CD4-positive, alpha-beta T cell treated with Interferon alpha-2 for 1 hour (primary cell): ENCODE measurements at places on chromosomes 16 and 17.

GRCh38 chr17:14308636-14308964, 7.7 kb downstream of the HS3ST3B1 start:
- no peak for DNase-seq

DNA sequence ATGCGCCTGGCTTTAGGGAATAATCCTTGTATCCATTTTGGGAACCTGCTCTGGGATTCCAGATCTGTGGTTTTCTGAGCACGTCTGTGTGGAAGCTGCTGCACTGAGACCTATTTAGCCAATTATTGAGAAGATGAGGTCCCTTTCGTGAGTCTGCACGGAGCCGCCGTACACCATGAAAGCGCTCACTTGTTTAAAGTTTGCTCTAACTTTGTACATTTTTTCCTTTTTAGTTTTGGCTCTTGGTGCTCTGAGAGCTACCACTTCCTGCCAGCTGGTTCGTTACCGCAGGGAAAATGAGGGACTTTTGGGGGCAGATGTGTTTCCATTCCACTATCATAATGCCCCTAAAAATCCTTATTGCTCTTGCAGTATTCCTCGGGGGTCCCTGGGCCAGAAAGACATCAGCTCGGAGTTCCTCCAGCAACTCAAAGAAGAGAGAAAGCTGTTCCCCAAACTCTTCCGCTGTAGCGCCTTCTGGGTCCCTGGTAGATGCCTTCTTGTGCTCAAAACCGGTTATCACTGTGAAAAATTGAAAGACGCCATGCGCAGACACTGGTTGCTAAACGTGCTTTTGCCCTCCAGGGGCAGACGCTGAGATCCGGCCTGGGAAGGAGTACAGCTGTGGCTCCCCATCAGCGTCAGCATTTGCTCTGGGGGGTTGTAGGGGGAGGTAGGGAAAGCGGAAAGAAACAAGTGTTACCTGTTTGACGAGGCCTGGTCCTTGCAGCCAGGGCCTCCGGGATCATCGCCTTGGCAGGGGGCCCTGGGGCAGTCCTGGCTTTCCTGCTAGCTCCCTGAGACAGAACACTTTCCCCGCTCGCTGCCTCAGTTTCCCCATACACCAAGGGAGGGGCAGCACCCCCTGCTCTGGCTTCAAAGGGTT, 238.1 kb downstream of the MRTFB start:
- peak; percentile 29 for DNase-seq

GRCh38 chr16:56303066-56303715, 111.9 kb downstream of the GNAO1 start:
- DNase-seq, result no peak

DNA sequence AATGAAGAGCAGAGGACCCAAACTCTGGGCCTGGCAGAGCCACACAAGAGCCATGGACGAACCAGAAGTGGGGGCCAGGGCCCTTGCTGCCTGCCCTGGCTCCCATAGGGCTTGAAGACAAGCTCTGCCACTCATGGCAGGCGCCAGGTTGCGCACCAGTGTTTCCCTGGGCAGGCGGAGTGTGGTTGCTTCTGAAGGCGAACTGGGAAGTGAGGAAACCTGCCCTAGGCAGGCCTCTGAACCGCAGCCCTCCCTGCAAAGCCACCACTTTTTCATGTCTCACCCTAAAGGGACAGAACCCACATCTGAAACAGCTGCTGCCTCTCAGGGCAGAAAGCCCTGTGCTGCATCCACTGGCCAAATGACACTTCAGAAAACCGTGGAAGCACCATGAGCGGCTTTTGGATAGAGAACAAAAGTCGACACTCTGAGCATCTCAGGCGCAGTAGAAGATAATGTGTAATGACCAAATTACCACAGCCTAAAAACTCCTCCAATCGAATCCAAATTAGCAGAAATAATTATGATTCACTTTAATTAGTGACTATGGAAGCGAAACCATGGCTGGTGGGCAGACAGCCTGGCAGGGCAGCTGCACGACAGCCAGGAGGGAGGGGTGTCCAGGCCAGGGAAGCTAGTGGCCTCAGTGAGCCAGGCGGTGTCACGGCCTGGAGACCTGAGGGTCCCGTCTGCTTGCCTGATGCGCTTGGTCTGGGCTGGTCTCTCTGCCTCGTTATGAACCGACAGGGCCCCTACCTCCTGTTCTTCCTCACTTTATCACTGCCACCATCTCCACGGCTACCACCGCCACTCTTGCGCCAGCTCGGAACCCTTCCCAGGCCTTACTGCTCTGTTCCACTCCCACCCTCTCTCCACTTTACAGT, 59.1 kb downstream of the PRMT7 start:
- DNase-seq, result peak; percentile 25

- no peak for DNase-seq
Observed at GRCh38 chr16:51431517-51432241, 280.6 kb upstream of the SALL1 start.

DNA sequence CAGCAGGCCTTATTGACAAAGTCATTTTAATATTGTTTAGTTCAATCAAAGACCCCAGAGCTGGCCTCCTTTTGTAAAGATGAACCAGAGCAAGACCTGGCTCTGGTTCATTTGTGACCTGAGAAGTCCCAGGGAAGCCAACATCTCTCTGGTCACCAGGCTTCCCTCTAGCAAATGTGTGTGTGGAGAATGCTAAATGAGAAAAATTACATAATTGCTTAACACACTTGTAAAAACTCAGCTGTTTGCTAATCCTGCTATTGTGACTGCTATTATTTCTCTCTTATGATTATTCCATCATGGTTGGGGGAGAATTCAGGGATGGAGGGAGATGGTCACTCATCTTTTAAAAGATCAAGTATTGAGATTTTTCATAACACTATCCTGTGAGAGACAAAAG, 94.3 kb upstream of the CLEC3A start:
- no peak for DNase-seq

DNA sequence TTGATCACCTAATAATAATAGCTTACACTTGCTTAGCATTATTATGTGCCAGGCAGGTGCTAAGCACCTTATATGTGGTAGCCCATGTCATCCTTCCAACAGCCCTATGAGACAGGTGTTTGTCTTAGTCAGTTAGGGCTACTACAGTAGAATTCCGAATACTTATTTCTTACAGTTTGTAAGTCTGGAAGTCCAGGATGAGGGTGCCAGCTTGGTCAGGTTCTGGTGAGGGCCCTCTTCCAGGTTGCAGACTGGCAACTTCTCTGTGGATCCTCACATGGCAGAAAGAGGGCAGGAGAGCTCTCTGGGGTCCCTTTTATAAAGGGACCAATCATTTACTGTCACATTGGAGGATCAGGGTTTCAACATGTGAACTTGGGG, 19.6 kb upstream of the MYH10 start:
- DNase-seq, result no peak

DNA sequence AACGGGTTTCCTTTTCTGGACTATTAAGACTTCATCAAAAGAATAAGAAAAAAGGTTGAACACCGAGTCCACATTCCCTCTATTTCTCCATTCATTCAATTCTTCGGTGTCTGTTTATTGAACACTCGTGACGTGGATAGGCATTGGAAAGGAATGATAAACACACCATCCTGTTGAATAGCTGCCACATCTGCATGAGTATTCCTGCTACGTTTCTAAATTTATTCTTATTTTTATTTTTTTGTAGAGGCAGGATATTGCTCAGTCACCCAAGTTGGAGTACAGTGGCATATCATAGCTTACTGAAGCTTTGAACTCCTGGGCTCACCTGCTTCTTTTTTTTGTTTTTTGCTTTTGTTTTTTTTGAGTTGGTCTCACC, 80.8 kb upstream of the CIBAR2 start:
- DNase-seq, result no peak

DNA sequence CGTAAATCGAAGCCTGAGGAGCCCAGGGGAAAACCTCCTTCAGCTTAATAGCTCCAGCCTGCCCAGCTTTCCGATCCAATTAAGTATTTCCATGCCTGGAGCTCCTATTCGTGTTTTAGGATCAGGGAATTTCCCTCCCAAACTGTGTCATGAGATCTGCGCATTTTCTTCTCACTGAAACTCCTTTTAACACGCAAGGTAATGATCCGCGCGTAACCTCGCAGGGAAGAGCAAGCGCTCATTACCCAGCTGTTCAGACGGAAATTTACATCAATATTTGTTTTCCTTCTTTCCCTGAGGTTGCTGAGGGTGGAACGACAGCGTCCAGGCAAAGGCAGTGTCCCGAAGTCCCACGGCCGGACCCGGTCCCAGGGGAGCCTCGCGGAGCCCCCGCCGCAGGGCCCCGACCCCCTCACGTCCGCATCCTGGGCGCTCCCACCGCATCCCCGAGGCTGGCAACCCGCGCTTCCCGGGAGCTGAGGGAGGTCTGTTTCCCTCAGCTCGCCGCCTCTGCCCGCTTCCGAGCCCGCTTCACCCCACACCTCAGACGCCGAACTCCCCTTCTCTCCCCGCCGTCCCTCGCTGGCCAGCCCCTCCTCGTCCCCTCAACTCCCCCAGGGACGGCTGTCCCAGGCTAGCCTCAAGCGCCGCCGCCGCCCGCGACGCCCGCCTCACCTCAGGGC, 415 bp downstream of the ABCA5 start:
- no peak for DNase-seq

DNA sequence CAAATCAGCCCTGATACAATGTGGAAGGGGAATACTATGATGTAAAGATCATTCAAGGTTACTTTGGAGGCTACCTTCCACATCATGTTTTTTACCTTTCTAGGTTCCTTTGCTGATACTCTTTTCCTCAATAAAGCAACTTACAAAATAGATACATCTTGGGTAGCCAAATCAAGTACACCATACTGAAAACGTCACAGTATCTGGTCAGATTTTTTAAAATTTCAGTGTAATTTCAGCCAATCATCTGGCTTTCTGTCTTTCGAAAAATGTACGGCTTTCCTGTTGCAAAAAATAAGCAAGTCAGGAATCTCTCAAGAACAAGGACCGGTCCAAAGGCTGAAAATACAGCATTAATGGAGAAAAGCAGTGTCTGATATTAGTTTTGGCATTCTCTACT, 15.6 kb upstream of the MED13 start:
- DNase-seq, result no peak

- DNase-seq, result no peak
Observed at GRCh38 chr16:78538919-78539318, 439.5 kb downstream of the WWOX start.

DNA sequence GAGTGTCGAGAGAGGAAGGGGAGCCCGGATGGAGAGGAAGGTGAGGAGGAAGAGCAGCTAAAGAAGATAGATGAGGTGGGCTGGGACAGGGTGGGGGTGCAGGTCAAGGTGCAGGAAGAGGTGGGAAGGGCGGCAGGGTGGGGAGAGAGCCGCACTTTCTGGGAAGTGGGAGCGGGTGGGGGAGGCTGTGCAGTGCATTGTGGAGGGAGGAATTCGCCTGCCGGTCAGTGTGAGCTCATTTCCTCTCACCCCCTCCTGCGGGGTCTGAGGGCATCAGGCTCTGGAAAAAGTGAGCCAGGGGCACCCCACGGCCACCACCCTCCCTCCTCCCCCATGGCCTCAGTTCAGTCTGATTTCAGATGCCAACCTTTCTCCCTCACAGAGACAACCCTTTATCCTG, 2.5 kb upstream of the ARHGAP23 start:
- DNase-seq, result no peak

DNA sequence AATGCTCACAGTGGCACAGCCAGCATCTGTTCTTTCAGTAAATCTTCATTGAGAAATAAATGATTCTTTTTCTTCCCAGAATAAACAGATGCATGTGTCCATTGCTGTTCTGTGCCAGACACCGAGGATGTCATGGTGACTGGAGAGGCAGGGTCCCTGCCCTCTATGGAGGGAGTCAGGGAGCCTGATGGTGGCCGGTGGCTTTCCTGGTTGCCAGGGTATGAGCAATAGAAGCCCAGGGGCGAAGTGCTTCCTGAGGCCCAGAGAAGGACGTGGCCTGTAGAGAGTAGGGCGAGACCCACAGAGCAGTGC, 29.9 kb upstream of the NUDT16L1 start:
- no peak for DNase-seq

GRCh38 chr17:51029568-51030463, 90.9 kb downstream of the SPAG9 start:
- DNase-seq, result peak; percentile 73

- DNase-seq, result no peak
Observed at GRCh38 chr16:30722443-30722842, 23.5 kb downstream of the SRCAP start.

- no peak for DNase-seq
Observed at GRCh38 chr16:85220125-85220839, 108.0 kb upstream of the CIBAR2 start.

- DNase-seq, result no peak
Observed at GRCh38 chr17:28446716-28447395, 26.6 kb upstream of the SLC13A2 start.

DNA sequence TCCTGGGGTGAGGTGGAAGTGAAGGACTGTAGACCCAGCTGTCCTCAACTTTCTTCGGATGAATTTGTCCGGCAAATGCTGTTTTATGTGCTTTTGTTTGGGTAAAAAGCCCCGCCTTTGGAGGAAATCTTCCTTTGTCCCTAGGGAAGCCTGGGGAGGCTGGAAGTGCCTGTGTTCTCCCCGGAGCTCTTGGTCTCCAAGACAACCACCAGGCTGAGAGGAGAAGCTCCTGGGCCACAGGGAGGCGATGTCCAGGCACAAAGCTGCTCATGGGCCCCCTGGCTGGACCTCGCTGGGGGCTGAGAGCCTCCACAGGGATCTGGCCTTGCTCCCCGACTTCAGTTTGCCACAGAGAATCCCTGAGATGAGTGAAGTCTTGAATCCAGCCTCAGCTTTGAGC, 293.1 kb upstream of the N4BP1 start:
- no peak for DNase-seq

- no peak for DNase-seq
Observed at GRCh38 chr17:2086306-2086705, 31.4 kb downstream of the HIC1 start.

- DNase-seq, result peak; percentile 73
Observed at GRCh38 chr16:11913425-11914079, 2.2 kb downstream of the GSPT1 start.

- no peak for DNase-seq
Observed at GRCh38 chr17:17150448-17150800, 55.7 kb downstream of the PLD6 start.

- DNase-seq, result no peak
Observed at GRCh38 chr17:72516772-72517399, 396.1 kb downstream of the SOX9 start.

DNA sequence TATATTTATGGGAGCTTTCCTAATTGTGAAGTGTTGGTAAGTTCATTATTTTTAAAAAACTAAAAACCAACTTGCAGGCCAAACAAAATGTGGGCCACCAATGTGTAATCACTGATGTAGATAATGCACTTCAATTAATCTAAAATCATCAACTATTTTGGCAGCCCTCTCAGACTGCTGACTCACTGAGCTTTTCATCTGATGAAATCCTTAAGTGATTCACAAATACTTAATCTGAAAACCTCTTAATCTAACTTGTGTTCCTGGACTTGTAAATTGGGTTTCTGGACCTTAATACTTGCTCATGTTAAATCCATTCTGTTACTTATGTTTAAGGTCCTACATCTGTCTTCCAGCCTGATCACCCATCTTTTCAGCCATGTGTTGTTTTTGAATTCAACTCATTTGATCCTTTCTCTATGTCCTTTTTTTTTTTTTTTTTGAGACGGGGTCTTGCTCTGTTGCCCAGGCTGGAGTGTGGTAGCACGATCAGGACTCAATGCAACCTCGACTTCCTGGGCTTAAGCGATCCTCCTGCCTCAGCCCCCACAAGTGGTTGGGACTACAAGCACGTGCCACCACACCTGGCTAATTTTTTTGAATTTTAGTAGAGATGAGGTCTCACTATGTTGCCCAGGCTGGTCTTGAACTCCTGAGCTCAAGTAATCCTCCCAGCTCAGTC, 39.0 kb downstream of the PRKCB start:
- DNase-seq, result no peak
